Stimulated activated CD4-positive, alpha-beta T cell treated with anti-CD3 and anti-CD28 coated beads, Interleukin-15, amount 100 ng/mL, for 24 hours (primary cell): ENCODE measurements at places on chromosomes 1 and 21.

DNA sequence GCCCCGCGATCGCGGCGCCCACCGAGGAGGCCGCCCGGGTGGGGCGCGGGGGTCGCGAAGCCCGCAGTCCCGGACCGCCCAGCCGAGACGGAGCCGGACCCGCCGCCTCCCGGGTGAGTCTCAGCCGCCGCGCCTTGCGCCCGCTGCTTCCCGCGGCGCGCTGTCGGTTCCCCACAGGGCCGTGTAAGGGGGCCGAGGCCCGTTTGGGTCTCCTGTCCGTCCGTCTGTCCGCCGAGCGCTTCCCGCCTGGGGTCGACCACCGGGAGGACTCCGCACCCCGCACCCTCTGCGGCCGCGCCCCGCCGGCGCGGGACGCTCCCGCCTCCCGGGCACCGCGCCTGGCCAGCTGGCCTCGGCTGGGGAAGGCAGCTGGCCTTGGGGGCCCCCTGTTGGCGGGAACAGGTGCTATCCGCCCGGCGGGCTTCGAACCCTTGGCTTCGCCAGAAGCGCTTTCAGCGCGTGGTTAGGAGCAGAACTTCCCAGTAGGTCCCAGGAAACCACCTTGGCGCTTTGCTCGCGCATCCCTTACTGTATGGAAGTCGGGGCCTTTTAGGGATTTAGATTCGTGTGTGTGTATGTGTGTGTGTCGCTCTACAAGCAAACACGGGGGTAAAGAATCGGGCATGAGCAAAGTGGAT lies 414 bp downstream of the TMEM51 start:
- DNase-seq: peak; percentile 65

GRCh38 chr1:62904856-62905225 lies 120.9 kb downstream of the ATG4C start:
- no peak for DNase-seq

GRCh38 chr21:38811257-38811656 lies 5.5 kb downstream of the ETS2 start:
- DNase-seq: no peak

- no peak for DNase-seq
These were observed 20.3 kb upstream of the RGS4 start for GRCh38 chr1:163048869-163049268.

- DNase-seq: no peak
These were observed 51.0 kb downstream of the KCNK2 start for GRCh38 chr1:215133532-215133931.

DNA sequence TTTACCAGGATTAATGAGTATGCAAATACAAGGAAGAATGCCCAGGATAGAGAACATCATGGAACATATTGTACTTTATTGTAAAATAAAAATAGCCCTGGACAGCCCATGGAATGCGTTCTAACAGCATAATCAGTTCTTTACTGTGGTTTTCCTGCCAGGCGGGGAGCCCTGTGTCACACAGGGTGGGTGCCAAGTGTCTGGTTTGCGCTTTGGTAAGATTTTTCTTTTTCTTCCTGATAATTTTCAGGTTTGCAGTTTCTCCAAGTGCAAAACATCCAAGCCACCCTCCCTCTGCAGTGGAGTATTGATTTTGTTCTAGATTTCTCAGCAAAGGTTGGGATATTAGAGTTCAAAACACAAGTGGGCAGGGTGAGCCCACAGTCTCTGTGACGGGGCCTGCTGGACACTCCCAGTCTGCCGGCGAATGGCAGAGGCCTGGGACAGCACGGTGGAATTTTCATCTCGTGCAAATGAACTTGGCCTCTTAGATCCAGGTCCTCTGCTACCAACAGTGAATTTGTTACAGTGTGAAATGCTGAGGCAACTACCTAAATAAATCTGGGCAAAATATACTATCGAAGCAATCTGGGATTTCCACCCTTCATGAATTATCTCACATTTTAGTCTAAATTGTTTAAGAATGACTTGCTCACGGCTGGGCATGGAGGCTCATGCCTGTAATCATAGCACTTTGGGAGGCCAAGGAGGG lies 15.6 kb upstream of the KCNJ15 start:
- no peak for DNase-seq

- DNase-seq: no peak
These were observed 8.9 kb downstream of the NUP210L start for GRCh38 chr1:154145986-154146385.

DNA sequence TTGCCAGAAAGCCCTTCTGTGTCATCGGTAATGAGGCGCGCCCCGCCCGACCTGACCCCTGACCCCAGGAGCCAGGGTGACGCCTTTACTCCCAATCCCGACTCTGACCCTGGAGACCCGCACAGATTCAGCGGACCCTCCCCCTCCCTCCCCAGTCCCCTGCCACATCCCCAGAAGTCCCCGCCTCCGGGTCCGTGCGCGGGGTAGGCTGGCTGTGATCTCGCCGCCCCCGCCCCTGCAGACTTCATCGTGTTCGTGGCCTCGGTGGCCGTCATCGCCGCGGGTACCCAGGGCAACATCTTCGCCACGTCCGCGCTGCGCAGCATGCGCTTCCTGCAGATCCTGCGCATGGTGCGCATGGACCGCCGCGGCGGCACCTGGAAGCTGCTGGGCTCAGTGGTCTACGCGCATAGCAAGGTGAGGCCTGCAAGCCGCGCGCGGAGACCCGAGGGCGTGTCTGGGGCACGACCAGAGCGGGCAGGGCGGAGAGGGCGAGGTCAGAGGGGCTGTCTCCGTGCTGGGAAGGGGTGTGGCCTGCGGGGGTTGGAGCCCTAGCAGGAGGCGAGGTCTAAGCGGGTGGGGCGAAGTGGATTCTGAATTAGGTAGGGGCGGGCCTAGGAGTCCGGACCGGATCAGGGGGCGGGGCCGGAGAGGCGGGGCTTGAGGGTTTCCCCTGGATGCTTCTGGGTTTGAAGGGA lies 34.8 kb downstream of the KCNQ4 start:
- peak; percentile 92 for DNase-seq

DNA sequence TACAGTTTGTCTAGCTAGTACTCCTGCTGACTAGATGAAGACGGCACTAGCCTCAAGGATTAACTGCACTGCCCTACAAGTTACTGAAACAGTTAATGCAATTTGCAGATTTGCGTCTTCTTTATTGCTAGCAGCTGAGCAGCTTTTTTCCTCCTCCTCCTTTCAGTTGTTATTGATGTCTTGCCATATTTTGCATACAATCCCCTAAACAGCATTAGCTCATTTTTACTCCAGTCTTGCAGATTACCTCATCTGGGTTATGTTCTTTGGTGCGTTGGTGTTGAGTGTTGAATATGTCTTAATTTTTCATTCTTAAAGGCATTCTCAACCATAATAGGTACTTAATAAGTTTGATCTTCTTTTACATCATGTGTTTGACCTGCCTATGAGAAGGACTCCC lies 363.4 kb upstream of the LYPLAL1 start:
- DNase-seq: no peak
